ENCODE measurements at places on chromosomes 4 and X.

DNA sequence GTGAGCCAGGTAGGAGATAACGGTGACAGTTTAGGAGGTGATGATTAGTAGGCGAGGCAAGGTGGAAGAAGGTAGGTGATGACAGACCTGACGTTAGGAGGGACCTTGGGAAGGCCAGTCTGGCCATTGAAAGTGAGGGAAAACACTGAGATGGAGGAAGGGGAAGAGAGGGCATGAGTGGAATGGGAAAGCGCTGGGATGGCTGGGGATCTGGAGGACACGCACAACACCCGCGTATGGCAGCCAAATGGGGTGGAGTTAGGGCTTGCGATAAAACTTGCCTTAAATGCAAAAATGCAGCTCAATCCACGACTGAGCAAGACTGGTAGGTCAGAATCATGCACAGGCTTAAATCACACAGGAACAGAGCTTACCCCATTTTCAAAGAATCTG is 605 bp upstream of the CDKL2 start:
- DNase-seq, result no peak

DNA sequence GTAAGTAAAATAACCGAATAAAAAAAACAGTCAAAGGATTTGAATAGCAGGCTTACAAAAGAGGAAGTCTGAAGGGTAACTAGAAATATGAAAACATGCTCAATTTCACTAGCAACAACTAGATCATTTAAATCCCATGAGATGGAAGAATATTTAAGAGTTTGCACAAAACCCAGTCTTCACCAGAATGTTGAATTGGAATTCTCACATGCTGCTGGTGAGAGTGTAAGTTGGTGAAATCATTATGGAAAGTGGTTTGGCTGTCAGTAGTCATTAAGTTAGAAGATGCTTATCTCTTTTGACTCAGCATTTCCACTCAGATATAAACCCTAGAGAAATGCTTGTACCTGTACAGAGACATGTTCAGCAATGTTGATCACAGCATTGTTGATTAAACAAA is 110.1 kb downstream of the PGRMC2 start:
- DNase-seq, result peak; percentile 32

- no peak for DNase-seq
Measured at GRCh38 chr4:6524436-6524835, 50.6 kb upstream of the MAN2B2 start.

DNA sequence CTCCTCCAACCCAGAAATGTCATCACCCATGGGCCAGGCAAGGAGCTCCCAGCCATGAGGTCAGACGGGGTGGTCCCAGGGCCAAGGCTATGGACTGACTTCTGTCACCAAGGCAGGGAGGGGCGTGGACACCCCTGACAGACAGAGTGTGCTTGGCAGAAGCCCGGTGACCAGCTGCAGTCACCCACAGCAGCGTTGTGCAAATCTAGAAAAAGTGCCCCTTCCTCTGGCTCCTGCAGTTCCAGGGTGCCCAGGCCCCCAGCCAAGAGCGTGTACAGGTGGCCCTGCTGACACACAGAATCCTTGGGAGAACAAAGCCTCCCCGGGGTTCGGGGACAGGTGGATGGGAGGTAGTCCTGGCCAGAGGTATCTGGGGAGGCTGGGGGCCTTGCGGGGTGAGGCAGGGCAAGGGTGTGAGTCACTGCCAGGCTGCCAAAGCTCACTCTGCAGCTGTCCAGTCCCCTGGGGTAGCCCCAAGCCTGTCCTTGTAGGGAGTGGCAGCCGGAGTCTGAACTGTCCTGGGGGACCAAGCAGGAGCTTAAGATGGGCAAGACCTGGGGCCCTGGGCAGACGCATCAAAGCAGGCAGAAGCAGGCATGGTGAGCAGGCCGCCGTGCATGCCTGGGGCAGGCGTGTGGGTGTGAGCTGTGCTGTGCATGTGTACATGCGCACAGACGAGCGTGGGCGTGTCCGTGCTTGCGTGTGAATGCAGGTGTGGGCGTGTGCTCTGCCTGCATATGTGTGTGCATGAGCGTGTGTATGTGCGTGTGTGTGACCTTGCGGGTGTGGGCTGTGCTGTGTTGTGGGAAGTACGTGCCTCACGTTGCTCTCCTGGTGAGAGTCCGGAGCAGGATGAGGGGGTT is 3.3 kb downstream of the MYL5 start:
- DNase-seq, result no peak

DNA sequence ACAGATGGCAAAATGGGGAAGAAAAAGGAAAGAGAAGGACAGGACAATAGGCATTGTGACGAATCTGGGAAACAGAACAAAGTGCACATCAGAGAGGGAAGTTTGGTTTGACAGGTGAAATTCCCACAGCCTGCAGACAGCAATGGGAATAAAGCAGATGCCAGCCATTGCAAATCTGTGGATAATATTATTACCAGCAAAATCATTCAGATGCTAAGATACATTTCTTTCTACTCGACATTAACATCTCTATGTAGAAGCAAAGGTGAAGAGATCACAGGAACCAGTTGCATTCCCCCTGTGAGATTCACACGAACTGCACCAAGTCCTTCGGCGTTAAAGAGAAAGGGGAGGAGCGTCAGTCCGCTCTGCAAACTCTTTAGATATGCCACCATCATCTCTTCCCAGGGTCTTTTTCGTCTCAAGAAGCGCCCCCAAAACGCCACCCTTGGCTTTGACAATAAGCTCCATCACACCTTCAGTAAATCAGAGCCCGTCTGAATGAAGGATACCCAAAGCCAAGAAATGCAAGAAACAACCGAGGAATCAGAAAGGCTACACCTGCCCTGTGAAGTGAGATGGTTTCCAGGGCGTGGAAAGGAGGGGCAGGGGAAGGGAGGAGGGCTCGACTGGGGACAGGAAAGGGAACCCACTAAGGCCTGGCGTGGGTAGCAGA is 1.9 kb downstream of the NEUROG2 start:
- DNase-seq, result no peak

DNA sequence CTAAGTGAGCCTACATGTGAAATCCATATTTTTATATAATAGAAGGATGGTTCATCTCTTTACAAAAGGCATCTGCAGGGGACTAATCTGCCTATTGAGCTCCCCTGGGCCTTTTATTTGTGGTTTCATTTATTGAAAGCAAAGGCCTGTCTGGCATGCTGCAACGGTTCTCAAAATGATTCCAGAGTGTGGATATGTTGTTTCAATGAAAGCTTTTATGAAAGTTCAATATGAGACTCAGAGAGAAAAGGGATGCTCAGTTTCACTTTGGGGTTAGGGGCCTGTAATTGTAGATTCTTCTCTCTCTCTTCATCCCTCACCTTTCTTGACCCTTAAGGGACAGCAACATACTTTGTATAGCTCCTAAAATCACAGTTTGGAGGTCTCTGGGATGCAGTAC is 204.2 kb upstream of the CASK start:
- no peak for DNase-seq

- no peak for DNase-seq
Measured at GRCh38 chr4:2042204-2042946, 16.8 kb upstream of the NAT8L start.

GRCh38 chr4:123218981-123219380 is 177.6 kb upstream of the SPRY1 start:
- no peak for DNase-seq

DNA sequence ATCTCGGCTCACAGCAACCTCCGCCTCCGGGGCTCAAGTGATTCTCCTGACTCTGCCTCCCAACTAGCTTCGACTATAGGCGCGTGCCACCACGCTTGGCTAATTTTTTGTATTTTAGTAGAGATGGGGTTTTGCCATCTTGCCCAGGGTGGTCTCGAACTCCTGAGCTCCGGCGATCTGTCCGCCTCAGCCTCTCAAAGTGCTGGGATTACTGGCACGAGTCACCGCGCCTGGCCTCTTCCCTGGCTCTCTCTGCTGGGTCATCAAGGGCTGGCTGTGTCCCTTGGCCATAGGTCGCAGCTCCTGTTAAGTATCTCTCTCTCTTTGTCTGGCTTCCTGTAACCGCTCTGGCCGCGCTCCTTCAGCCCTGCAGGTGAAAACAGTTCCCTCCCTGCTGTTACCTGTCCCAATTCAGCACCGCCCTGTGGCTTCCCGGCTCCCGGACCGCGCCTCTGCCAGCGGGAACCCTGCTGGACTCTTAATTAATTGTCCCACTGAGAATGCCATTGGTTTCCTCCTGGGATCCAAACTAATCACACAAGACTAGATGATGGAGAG is 1.3 kb upstream of the RGS12 start:
- no peak for DNase-seq

GRCh38 chrX:129565046-129565650 is 25.1 kb downstream of the OCRL start:
- peak; percentile 28 for DNase-seq

DNA sequence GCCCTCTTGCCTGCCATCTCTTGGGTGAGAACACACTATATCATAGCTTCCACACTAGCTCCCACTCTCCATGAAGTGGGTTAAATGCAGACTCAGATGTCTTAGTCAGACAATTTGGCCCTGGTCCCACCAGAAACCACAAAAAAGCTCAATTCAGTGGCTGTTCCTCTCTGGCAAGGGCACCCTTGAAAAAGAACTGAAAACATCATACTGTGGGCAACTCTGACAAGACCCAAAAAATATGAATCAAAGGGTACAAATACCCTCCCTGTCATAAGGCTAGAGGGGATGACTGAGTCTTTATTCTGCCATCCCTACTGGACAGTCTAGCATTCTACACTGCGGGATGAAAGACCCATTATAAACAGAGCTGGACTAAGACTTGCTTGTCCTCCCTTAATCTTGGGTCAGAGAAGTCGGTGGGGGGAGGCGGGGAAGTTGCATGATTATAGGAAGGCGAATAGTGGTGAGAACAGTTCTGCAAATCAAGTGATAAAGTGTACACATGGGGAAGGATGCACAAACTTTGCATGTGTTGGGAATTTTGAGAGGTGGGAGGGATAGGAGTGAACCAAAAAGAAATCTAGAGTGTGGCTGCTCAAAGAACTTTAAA is 172.1 kb downstream of the OPHN1 start:
- peak; percentile 29 for DNase-seq

- DNase-seq, result no peak
Measured at GRCh38 chrX:1659664-1660461, 45.0 kb downstream of the ASMT start.

GRCh38 chr4:43238008-43238407 is 345.5 kb downstream of the GRXCR1 start:
- DNase-seq, result no peak

- peak; percentile 37 for DNase-seq
Measured at GRCh38 chr4:15493411-15493810, 23.7 kb downstream of the CC2D2A start.

- no peak for DNase-seq
Measured at GRCh38 chrX:17798921-17799320, 61.6 kb downstream of the SCML1 start.

GRCh38 chr4:86927843-86928395 is 6.9 kb upstream of the AFF1 start:
- DNase-seq, result peak; percentile 99

- DNase-seq, result no peak
Measured at GRCh38 chr4:76108467-76109181, 34.1 kb downstream of the ART3 start.

GRCh38 chr4:51906167-51906958 is 63.4 kb downstream of the DCUN1D4 start:
- no peak for DNase-seq

DNA sequence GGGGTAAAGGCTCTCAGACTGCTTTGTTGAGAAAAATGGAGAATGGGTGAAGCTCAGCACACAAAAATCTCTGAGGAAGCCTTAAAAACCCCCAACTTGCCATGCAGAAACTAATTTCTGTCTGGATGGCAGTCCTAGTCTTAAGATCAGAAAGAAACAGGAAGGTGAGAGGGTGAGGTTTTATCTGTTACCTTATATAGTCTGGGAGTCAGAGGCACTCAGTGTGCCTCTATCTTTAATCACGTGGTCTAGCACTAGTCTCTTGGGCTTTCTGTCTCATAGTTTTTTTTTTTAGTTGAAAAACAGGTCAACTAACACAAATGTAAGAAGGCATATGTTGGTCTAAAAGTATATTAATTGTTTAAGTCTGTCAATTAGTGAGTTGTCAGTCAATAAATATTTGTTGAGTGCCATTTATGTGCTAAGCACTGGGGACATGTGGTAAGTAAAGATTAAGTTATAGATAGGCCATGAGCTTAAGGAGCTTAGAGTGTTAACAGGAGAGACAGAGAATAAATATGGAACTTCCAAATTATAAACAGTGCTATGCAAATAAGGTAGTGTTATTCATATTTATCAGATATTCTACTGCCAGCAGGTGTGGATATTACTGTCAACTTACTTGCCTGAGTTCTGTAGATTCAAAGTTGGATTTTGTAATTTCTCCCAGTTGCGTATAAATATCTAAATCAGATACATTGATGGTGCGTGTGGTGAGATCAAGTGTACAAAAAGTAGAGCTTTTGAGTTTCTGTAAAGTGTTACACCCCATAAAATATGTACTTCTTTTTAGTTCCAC is 7.0 kb downstream of the CYBB start:
- no peak for DNase-seq

DNA sequence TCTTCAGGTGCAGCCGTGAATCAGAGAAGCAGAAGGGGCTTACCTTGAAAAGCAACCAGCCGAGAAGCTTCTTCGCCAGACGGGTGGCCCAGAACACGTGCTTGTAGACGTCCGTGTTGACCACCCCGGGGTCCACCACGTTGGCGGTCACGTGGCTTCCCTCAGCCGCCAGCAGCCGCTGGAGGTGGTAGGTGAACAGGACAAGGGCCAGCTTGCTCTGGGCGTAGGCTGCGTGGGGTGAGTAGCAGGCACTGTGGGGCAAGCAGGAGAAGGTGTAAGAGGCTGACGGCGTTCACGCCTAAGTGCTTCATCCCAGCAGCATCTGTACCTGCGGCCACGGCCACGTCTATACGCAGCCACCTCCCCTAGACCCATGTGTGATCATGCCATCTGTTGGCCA is 257.8 kb downstream of the DHRSX start:
- no peak for DNase-seq

DNA sequence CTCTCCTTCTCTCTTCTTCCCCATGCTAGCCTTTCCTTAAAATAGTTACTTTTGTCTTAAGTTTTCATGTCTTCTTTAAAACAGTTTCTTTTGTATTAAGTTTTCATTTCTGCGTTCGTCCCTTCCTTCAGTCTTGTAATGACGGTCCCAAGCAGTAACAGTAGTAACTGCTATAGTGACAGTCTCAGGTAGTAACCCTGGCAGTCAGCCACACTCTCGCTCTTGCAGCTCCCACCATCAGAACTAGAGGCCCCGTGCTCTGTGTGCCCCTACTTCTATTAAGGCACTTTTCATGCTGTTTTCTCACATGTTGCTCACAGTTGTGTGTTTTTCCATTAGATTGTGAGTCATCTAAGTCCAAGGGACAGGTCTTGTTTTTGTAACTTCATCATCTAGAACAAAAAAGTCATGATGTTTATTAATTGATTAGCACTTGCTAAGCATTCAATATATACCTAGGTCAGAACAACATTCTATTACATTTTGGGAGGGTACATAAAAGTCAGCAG is 49.3 kb downstream of the C4orf33 start:
- DNase-seq, result no peak

- no peak for DNase-seq
Measured at GRCh38 chr4:129622566-129622965, 526.6 kb downstream of the C4orf33 start.

DNA sequence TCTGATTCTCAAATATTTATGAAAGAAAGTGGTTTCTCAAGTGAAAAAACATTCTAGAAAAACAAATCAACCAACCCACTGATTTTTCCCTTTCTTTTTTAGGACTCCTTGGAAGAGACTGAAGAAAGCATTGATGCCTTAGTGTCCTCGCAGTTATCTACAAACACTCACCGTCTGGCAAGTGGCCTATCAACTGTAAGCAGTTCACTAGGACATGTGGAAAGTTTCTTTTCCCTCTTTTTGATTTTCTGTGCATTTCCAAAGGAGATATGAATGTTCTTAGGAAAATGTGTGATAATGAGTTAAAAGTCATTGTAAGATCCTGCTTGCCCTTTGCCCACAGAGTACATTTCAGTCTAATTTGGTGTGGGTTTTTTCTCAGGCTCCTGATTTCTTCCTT is 95.9 kb downstream of the SYTL5 start:
- no peak for DNase-seq

All from fibroblast of the aortic adventitia (primary cell).